Hematopoietic multipotent progenitor cell (in vitro differentiated cells): ENCODE measurements at places on chromosomes 6 and 20. TPM values are rescaled to one million over a fixed set of nuclear protein-coding genes. Genes with fewer than 3 reads are reported as not detected.

- DNase-seq = no peak
Observed at GRCh38 chr6:139777202-139777970, 402.9 kb upstream of the CITED2 start.

GRCh38 chr6:52929321-52930164, 20.0 kb upstream of the GSTA3 start:
- peak; percentile 2 for DNase-seq

- DNase-seq = no peak
Observed at GRCh38 chr6:170018936-170019817, 267.8 kb downstream of the ERMARD start.

- DNase-seq = peak; percentile 37
Observed at GRCh38 chr6:42315991-42316970, 98.6 kb upstream of the MRPS10 start.

DNA sequence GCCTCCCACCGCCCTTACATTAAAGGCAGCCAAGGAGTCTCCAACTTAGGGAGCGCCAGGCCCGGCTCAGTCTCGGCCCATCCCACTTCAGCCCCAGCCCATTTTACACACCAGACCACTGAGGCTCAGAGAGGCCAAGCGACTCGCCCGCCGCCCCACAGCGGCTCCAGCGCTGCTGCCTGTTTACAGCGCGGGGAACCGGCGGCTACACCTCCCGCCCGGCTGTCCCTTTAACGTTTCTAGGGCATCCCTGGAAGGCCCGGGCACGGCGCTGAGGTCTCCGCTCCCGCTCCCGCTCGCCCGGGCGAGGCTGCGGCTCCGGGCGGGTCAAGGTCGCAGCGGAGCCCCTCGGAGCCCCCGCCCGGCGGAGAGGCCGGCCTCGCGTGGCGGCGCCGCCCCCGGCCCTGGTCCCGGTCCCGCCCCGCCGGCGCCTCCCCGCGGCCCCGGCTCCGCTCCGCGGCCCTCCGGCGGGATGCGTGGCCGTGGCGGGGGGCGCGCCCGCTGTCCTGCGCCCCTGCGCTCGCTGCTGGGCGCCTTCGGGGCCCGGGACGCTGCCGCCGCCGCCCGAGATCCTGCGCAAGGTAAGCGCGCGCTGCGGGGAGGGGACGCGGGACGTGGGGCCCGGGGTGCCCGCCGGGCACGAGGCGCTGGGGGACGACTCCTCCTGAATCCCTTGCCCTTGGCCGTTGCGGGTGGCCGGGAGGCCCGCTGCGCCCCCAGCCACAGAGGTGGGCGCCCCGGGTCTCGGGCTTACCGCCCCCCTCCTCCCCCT, 27.1 kb upstream of the PHACTR3 start:
- DNase-seq = no peak

The LGSN gene
- total RNA-seq = under 0.01 TPM

The TMEM170B gene
- total RNA-seq = 1.6 TPM
